Forelimb muscle (tissue), 1 donor: ENCODE measurements at places on chromosomes 7 and 10. TPM values are rescaled to one million over a fixed set of nuclear protein-coding genes. Genes with fewer than 3 reads are reported as not detected.

- DNase-seq, result no peak
Observed at GRCh38 chr7:4020086-4020485, 662.0 kb upstream of the FOXK1 start.

DNA sequence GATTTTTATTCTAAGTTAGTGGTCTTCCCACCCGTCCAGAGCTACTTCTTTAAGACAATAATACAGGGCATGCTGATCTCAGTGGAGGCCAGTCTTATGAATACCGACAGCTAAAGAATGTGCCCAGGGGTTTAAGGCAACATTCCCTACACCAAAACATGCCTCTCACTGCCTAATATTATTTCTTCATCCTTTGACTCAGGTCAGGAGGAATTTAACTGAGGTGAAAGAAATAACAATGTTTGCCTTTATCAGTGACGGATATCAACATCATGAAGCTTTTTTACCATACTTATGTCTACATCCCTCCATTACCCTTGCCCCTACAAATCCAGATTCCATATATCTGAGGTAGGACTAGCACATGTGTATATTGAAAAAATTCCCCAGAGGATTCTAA is 33.3 kb upstream of the TES start:
- DNase-seq, result no peak

DNA sequence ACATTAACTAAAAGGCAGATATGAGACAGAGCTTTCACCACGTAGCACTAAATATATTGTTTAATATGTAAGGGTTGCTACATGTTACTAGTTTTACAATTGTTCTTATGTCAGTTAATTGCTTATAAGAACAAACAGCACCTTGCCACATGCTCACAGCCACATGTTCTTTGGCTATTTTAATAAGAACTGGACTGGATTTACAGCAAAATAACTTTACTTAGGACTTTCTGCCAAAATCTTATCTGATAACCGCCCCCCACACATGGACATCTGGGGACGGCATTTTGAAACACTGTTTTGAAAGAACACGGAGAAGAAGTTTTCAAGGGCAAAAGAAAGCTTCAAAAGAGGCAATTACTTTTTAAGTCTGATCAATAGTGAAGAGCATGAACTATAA is 45.3 kb downstream of the JAZF1 start:
- no peak for DNase-seq

DNA sequence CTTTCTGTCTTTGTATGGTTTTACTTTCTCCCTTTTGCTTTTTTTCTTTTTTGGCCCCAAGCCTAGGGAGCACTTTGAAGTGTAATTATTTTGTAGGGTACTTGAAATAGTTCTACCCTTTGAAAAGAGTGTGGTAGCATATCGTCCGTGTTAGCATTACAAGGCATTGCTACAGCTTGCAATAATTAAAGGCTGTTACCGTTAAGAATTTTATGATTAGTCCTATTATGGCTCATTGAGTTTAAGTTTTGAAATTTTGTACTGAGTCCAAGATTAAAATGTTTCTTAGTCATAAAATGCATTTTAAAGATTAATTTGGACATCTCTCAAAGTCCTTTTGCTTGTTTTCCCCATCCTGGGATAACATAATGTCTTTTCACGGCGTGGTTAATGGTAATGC is 490.0 kb upstream of the LRRN3 start:
- no peak for DNase-seq

- no peak for DNase-seq
Observed at GRCh38 chr7:130500463-130500862, 8.6 kb downstream of the MEST start.

Gene FKBP6
- polyA plus RNA-seq, result 0.23 TPM
